Endodermal cell (in vitro differentiated cells): ENCODE measurements at places on chromosomes 16 and 17. TPM values are rescaled to one million over a fixed set of nuclear protein-coding genes. Genes with fewer than 3 reads are reported as not detected.

- no peak for DNase-seq
Measured at GRCh38 chr17:4433515-4434031, at the start of gene SPNS3. TSS of gene SPNS3 (plus strand) at chr17:4433940. CDS start at chr17:4433968, 28 bp downstream.

Gene TEX19
- 0.23 and 0.48 TPM in 2 replicates for total RNA-seq

Gene TMEM100
- 2.4 and 4.3 TPM in 2 replicates for total RNA-seq

Gene KRTAP4-7
- total RNA-seq = not detected in 3 replicates

Gene FLII
- total RNA-seq = 320 and 335 TPM in 2 replicates

GRCh38 chr17:71142333-71142732, 973.0 kb downstream of the KCNJ2 start:
- no peak for DNase-seq

DNA sequence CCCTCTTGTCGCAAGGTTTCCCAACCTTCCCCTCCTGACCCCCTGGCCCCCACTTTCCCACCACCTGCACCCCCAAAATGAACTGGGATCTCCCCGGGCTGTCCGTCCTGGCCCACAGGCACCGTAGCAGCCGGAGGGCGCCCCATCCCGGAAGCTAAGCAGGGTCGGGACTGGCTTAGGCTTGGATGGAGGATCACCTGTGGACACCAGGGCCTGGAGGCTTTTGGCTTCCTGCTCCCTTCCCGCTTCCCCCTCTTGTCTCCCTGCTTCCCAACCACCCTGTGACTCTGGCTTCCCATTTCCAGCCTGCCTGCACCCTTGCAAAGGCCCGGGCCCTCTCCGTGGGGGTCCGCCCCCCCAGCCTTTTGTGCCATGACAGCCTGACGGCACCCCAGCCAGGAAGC, 2291.3 kb downstream of the TP53TG3F start:
- no peak for DNase-seq

Gene HS3ST3B1
- total RNA-seq = 6.9 to 9.1 TPM (median 7.3 TPM) in 3 replicates

GRCh38 chr16:23384878-23385277, 68.1 kb downstream of the COG7 start:
- DNase-seq = no peak

DNA sequence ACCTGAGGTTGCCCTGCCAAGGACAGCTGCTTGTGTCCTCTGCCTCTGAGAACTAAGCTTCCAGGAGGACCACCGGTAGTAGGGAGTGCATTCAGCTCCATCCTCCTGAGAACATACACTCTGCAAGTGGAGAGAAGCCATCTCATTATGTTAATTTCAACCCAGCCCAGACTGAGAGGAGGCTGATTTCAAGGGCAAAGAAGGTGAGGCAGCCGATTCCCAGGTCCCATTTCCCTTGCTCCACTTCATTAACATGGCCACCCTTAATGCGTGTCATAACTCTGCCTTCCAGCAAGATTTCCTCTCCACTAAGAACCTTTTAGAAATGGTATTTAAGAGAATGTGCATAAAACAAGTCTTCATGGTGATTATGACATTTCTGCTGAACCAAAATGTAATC, 72.5 kb downstream of the CDH13 start:
- DNase-seq = no peak

Gene KRT31
- total RNA-seq = not detected in 2 replicates
